HCT116 (cell line): ENCODE measurements at places on chromosomes 11 and 22.

GRCh38 chr11:21494946-21495345 is 697.9 kb upstream of the ANO5 start:
- no peak for DNase-seq

GRCh38 chr22:23063539-23064380 is 6.6 kb upstream of the GNAZ start:
- no peak for DNase-seq

DNA sequence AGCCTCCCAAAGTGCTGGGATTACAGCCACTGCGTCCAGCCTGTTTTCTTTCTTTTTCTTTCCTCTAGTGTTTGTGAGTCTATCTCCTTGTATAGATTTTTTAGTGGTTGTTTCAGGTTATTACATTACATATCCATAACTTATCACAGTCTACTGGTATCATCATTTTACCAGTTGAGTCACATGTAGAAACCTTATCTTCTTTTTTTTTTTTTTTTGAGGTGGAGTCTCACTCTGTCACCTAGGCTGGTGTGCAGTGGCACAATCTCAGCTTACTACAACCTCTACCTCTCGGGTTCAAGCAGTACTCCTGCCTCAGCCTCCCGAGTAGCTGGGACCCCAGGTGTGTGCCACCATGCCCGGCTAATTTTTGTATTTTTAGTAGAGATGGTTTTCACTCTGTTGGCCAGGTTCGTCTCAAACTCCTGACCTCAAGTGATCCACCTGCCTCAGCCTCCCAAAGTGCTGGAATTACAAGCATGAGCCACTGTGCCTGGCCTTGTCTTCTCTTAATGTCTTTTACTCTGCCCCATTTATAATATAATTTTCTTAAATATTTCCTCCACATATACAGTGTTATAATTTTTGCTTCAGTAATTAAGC is 11.0 kb downstream of the CDC45 start:
- DNase-seq = no peak

- no peak for DNase-seq
Observed at GRCh38 chr11:34810107-34810562, 106.0 kb downstream of the APIP start.

DNA sequence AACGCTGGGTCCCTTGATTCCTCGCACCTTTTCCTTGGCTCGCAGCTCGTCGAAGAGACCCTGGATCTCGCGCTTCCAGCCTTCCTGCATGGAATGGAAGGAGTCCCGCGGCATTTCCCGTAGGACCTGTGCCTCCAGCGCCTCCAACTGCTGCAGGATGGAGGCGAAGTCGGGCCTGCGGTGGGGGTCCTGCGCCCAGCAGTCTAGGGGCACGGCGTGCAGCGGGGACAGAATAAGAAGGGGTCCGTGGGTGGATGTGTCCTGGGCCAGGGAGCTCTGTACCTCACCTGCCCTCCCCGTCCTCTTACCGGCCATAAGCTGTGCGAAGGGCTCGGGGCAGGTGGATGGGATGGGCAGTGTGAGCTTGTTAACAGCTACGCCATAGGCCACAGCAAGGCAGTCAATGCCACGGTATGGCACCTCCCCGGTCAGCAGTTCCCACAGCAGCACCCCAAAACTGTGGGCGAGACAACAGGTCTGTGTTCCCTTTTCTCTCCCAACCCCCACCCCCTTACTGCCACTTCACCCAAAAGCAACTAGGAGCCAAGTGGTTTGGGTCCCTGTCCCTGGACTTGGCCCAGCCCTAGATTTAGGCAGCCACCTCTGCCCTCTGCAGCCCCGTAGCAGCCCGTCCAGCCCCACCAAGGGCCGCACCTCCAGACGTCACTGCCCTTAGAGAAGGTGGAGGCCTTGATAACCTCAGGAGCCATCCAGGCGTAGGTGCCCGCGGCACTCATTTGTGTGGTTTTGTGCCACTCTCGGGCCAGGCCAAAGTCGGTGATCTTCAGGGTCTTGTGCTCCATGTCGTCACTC is 6.2 kb downstream of the MAP3K11 start:
- no peak for DNase-seq

GRCh38 chr11:58965246-58965985 is 26.1 kb downstream of the GLYATL1 start:
- DNase-seq = no peak

DNA sequence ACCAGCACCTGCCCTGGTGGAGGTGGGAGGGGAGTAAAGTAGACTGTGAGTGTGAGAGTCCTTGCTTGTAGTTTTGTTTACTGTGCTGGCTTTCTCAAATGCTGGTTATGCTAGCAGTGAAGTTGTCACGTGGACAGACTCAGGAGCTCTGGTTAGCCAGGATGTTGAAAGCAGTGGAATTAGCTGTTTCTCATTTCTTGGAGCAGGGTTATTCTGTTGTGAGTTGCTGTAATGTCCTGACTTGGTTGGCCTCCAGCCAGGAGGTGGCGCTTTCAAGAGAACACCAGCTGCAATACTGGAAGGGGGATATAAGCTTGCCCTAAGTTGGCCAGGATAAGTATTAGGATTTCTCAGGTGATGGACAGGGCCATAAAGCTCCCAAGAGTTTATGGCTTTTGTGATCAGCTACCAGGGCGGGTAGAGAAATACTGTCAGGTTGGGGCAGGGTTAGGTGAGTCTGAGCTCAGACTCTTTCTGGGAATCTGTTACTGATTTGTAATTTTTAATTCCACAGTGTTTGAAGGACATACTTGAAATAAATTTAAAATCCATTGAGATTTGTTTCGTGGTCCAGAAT is 13.7 kb downstream of the CYP2D6 start:
- no peak for DNase-seq

DNA sequence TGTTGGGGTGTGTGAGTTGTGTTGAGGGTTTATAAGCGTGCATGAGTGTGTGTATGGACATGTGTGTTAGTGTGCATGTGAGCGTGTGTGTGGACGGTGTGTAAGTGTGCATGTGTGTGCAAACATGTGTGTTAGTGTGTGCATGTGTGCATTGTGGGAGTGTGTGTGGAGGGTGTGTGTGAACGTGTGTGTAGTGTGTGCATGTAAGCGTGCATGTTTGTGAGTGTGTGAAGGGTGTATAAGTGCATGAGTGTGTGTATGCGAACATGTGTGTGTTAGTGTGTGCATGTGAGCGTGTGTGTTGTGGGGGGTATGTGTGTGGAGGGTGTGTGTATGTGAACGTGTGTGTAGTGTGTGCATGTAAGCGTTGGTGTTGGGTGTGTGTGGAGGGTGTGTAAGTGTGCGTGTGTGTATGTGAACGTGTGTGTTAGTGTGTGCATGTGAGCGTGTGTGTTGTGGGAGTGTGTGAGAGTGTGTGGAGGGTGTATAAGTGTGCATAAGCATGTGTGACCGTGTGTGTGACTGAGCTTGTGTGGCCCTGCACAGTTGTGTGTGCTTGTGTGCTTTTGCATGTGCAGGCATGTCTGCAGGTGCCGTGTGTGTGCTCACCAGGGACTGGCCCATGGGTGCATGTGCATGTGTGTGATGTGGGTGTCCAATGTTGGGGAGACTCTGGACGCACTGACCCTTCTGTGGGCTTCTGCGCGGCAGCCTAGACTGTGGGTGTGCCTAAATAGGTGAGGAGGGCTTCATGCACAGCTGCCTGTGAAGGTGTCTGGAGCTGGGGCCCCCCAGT is 866.2 kb downstream of the TBC1D22A start:
- no peak for DNase-seq

DNA sequence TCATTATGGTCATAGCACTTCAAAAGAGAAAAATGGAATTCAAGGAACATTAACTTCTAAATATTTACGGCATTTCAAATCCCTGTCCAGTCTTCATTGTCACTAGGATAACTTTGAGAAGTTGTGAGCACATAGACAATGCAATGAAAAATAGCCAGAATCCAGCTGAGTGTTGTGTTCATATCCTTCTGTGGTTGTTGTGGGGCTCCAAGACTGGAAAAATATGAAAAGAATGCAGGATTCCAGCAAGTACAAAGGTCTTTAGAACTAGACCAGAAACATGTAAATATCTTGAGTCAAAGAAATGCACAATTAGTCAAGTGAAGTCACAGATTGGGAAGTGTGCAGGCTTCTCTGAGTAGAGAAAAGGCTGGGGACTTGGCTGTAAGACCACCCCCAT is 68.7 kb downstream of the WT1 start:
- DNase-seq = no peak

DNA sequence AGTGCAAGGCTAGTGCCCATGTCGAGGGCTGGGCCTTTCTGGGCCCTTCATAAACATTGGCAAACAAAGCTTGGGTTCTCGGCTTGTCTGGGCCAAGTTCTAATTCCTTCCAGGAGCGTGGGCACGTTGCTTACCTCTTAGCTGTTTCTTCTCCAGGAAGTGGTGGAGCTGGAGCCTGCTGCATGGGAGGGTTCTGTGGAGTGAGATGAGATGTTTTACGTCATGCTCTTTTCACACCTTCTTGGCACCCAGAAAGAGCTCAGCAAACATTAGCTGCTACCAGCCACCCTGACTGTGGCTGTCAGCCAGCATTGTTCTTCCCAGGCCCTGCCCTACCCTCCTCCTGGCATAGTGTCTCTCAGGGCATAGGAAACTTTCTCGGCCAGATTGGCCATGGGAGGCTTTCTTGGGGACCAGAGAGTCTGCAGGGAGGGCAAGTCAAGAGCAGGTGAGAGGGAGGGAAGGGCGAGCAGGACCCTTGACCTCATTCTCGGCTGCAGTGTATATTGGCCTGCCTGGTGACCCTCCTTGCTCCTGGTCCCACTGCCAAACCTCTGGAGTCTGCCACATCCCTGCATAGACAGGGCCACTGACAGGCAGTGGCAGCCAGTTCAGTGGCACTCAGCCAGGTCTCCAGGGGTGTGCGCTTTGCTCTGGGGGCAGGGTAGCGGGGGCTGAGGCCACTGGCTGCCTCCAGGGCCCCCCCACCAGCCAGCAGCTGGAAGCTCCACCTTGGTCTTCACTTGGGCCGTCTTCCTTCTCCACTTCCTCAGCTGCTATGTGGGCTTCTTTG is 98.8 kb downstream of the BCR start:
- DNase-seq = no peak

DNA sequence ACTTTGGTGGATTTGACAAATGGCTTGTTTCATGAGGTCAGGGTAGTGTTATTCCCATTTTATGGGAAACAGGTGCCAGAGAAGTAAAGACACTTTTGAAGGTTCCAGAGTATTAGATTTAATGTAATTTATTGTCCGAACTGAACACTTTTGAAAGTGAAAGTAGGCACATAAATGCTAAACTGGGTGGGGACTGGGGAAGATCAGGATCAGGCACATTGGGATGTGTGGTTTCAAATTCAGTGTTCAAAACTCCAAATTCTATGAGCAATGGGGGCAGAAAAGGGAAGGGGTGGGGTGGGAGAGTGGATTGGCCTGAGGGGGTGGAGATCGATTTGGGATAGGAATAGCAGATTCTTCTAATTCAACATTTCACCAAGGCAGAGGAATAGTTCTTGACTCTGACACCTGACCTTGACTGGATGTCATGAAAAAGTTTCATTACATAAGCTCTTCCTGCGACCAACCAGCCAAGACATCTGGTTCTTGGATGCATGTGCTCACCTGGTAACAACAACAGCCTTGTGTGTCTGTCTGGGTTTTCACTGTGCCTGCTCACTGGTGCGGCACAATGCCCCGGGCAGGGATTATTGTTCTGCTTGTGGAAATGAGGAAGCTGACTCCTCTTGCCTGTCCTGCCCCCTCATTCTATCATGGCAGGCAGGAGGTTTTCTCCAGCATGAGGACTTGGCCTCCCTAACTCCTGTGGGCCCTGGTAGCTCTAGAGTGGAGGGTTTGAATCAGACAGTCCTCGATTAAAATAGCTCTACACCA is 10.8 kb downstream of the PPFIBP2 start:
- no peak for DNase-seq

DNA sequence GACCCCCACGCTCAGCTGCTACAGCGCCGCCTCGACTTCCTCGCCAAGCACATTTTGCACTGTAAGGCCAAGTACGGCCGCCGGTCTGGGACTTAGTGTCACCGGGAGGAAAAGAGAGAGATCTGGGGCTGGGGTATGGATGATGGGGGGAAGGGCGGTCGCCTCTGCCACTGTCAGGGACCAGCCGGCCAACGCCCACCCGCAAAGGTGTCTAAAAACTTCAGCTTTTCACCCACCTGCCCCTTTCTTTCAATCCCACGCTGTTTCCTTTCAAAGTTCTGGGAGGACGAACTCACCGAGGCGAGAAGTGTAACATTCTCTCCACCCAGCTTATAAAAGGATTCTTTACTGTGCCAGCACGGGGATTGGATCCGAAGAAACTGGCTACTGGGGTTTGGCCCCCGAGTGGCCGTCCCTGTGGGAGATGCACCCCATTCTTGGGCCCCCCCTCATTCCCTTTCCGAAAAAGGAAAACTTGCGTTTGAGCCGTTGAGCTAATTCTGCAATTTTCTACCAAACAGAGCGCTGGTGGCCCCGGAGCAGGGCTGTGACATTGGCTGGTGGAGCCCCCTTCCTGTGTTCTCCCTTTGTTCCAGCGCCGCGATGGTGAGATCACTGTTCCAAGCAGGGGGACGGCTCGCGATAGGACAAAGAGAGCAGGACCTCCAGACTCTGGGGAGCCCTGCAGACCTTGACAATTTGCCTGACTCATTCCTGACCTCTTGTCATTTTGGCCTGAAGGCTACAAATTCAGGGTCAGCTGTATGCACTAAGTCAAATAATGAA is 1.8 kb downstream of the FJX1 start:
- DNase-seq = no peak

- peak; percentile 23 for DNase-seq
Observed at GRCh38 chr11:102994105-102994504, 38.6 kb upstream of the MMP13 start.

GRCh38 chr11:26993965-26994457 is at the start of gene FIBIN:
FIBIN (plus strand) TSS chr11:26994112; CDS start chr11:26994527, 415 bp downstream.
- DNase-seq = no peak

DNA sequence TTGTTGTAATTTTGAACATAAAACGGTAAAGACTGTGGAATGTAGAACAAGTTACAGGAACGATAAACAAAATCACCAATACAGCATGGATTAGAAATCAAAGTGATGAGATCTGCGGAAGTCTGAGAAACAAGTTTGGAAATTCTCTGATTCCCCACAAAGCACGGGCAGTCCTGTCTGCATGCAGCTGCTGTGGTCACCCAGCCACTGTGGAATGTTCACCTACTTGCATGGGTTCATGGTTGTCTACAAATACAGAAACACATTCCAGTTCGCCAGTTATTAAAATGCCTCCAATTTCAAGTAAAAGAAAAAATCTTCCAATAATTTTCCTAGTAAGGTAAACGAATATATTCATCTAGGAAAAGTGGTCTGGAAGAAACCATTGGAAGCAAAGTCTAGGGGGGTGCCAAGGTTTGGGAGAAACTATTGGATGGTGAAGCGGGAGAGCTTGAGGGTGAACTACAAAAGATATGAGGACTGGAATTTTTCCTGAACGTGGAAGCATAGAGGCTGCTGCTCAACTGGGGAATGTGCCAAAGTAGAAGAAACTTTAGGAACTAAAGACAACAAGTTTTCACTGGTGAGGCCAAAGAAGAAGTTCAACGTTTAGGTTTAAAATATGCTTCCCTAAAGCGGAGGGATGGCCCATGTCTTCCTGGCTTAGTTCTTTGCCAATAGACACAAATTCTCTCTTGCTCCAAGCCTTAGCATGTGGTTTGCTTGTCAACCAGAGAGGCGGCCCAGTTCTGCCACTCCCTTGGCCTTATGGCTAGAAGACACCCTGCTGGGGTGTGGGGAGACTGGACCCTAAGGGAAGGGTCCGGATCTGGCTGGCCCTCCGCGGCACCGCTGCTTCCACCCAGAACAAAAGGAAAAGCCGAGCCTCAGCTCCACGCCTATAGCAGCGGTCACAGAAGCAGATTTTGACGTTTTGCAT is 70.2 kb downstream of the CTTN start:
- DNase-seq = no peak
